ENCODE measurements at places on chromosomes 7 and 10. TPM values are rescaled to one million over a fixed set of nuclear protein-coding genes. Genes with fewer than 3 reads are reported as not detected.

The KCP gene
- 34.5 TPM for polyA plus RNA-seq

The ZEB1 gene
- polyA plus RNA-seq = 24.6 TPM

The GIMAP8 gene
- polyA plus RNA-seq = 8.8 TPM

The TFR2 gene
- 0.80 TPM for polyA plus RNA-seq

The PAX4 gene
- not detected for polyA plus RNA-seq

All from renal pelvis (tissue), 12 donors.